Omental fat pad (tissue), 4 donors: ENCODE measurements at places on chromosomes 12 and 14.

- no peak for DNase-seq
Measured at GRCh38 chr12:124524231-124524925, 43.0 kb downstream of the NCOR2 start.

DNA sequence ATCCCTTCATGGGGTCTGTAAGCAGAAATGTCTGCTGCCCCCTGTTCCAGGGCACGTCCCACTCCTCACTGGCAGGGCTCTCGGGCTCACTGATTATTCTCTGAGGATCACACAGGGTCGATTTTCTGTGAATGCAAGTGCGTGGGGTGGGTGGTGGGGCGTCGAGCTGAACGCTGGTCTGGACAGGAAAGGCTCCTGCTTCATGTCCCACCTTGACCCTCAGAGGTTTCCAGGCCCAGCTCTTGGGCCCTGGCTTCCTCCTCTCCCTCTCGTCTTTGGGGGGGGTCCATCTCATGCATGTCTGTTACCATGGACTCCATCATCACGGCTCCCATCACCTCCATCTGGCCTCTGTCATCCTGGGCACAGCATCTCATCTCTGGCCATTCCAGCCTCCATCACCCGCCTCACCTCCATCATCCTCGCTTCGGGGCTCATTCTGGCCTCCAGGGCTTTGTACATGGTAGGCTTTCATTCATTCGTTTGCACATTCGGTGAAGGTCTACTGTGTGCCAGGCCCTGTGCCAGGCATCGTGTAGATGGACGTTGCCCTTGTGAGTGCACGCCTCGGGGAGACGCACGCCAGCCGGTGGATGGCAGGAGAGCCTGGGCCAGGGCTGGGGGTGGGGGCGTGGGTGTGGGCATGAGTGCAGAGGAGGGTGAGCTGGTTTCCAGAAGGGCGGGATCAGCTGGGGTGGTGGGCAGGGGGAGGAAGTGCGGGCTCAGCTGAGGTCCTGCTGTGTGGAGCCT is 34.7 kb downstream of the RTL1 start:
- no peak for DNase-seq

- no peak for DNase-seq
Measured at GRCh38 chr12:104457746-104458693, 1.3 kb downstream of the CHST11 start.

GRCh38 chr14:35855876-35856481 is 29.8 kb downstream of the BRMS1L start:
- DNase-seq = no peak

GRCh38 chr12:117144599-117144998 is 45.4 kb upstream of the TESC start:
- DNase-seq = no peak

- no peak for DNase-seq
Measured at GRCh38 chr12:51441583-51441982, 17.0 kb downstream of the SLC4A8 start.

- no peak for DNase-seq
Measured at GRCh38 chr14:90850487-90850886, 34.3 kb upstream of the TTC7B start.

DNA sequence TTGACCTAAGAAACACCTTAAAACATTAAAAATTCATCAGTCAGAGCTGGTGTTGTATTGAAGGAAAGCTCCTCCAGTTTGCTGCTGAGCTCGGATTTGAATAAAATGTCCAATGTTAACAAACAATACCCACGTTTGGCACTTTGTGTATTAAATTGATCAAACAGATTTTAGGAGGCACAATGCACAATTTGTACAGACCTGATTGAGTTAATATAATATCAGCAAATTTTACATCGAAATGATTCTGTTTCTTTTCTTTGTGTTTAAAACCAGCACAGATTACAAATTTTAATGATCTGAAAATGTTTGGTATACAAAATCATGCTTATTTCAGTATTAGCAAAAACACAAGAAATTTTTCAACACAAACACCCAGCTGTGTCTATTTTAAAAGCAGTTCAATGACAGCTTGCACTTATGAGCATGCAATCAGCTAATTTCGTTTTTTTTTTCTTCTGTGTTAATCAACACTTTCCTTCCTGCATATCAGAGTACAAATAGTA is 2.8 kb upstream of the FOXG1 start:
- no peak for DNase-seq

DNA sequence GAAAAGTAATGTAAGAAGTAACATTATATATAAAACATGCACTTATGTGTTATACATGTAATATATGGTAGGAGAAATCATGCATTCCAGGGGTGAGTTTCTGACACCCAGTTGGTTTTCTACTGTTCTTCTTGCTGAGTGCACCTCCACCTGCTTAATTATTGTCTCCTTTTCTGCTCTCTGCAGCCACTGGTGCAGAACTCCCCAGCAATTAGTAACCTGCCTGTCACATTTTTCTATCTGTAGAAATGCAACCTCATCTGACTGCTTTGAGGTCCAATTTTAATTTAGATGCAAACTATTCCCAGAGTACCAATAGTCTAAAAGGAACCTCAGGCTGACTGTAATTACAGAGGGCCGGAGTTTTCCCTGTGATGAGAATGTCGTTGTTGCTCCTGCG is 842.1 kb downstream of the AACS start:
- DNase-seq = no peak

- DNase-seq = no peak
Measured at GRCh38 chr12:45907955-45908354, 82.4 kb downstream of the SCAF11 start.

GRCh38 chr14:21069388-21070082 is 569 bp upstream of the ARHGEF40 start:
- no peak for DNase-seq
